ENCODE measurements at places on chromosomes 16 and 17.

DNA sequence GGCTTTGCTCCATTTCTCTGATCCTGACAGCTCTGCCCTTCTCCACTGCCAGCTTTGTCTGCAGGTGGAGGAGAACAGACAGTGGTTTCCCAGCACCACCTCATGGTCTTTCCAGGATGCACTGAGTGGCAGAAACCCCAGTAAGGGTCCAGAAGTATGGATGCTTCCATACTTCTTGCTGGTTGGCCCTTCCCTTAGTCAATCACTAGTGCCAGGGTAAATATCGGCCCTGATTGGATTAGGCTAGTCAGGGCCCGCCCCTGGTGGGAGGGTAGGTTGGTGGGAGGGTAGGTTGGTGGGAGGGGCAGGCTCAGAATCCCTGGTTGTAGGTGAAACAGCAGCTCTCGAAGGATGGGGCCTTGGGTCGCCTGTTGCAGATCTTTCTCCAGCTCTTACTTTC lies 10.2 kb downstream of the RNF213 start:
- DNase-seq = no peak

DNA sequence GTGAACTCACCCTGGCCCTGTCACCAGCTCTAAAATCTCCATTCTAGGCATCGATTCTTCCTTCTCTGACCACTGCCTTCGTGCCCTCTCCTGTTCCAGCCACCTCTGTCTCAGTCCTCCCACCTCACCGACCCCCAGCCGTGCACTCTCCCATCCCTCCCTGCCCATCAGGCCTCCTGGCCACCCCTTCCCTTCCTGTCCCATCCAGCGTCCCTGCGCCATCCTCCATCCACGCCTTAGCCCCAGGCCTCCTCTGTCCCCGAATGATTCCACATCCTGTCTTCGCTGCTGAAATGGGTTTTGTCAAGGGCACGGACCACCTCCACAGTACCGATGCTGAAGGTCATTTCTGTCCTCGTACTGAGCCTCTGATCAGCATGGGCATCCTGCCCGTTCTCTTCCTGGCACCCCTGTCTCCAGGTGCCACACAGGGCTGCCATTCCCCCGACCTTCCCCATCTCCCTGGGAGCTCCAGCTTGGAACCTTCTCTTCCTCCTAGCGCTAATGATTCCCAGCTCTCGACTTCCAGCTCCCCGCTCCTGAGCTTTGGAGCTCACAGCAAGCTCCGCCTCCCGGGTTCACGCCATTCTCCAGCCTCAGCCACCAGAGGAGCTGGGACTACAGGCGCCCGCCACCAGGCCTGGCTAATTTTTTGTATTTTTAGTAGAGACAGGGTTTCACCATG lies 2.6 kb downstream of the TRIM65 start:
- no peak for DNase-seq

GRCh38 chr16:25264597-25264996 lies 7.0 kb upstream of the ZKSCAN2 start:
- no peak for DNase-seq

GRCh38 chr17:3970668-3971067 lies 6.4 kb upstream of the ATP2A3 start:
- no peak for DNase-seq

Measured in H54 (cell line).